Right lung (tissue), 10 donors: ENCODE measurements at places on chromosomes 1 and 21. TPM values are rescaled to one million over a fixed set of nuclear protein-coding genes. Genes with fewer than 3 reads are reported as not detected.

DNA sequence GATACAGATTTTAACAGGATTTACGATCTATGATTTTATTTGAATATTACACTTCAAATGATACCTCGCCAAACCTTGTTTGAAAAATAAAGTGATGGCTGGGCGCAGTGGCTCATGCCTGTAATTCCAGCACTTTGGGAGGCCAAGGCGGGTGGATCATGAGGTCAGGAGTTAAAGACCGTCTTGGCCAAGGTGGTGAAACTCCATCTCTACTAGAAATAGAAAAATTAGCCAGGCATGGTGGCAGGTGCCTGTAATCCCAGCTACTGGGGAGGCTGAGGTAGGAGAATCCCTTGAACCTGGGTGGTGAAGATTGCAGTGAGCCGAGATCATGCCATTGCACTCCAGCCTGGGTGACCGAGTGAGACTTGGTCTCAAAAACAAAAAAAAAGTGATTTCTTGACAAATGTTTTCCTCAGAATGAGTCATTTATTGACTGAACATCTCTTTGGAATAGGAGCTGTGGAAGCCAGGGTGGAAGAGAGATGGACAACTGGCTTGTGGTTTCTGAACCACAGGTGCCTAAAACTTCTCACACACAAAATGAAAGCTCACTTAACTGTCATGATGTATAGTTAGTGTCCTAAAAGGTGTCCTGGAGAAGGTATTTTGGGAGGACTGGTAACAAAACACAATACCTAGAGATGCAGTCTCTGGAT, 11.9 kb downstream of the PKNOX1 start:
- no peak for DNase-seq

DNA sequence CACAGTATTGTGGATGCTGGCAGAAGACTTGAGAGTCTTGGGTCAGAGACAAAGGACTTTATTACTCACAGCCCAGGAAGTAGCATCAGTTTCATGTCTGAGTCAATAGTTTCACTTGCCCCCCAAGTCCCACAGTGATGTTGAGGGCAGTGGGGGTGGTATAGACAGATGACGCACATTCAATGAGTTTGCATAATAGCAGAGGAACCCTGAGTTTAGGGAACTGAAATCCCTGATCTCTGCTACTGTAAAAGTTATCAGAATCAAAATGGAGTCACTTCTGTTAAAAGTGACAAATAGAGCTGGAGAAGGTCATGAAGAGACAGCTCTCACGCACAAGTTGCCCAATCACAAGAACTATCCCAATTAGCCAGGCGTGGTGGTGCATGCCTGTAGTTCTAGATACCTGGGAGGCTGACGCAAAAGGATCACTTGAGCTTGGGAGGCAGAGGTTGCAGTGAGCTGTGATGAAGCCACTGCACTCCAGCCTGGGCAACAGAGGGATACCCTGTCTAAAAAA, 11.5 kb upstream of the HCRTR1 start:
- DNase-seq: no peak

GRCh38 chr1:23470282-23471070, 13.5 kb downstream of the ASAP3 start:
- DNase-seq: no peak

- no peak for DNase-seq
Observed at GRCh38 chr1:240701412-240701811, 89.5 kb upstream of the GREM2 start.

GRCh38 chr21:21952566-21952965, 954.4 kb downstream of the NCAM2 start:
- DNase-seq: no peak

DNA sequence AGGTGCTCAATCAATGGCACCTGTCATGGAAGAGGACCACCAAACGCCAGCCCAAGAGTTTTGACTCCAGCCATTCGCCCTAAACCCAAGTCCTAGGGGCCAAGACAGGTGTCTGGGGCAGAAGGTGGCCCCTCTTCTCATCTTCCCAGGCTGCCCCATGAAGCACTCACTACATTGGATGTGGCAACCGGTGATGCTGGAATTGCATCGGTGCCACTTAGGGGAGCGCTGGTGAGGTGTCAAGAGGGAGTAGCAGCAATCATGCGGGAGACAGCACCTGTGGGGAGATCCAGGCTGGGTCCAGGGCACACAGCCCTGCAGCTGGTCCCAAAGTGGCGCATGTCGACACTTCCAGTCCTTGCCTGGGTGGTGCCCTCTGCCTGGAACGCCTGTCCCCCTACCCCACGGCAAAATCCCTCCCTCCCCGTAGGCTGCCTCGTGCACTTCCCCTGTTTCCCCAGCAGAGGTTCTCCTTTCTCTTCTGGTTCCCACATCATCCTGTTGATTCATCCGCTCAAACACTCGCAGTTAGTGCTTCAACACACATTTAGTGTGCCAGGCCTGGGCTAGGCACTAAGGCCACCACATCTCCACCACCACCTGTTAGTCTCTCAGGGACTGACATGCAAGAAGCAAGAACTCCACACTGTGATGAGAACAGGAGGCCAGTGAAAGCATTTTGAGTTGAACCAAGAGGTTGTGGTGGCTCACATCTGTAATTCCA, 18.5 kb downstream of the PLA2G2D start:
- DNase-seq: no peak

DNA sequence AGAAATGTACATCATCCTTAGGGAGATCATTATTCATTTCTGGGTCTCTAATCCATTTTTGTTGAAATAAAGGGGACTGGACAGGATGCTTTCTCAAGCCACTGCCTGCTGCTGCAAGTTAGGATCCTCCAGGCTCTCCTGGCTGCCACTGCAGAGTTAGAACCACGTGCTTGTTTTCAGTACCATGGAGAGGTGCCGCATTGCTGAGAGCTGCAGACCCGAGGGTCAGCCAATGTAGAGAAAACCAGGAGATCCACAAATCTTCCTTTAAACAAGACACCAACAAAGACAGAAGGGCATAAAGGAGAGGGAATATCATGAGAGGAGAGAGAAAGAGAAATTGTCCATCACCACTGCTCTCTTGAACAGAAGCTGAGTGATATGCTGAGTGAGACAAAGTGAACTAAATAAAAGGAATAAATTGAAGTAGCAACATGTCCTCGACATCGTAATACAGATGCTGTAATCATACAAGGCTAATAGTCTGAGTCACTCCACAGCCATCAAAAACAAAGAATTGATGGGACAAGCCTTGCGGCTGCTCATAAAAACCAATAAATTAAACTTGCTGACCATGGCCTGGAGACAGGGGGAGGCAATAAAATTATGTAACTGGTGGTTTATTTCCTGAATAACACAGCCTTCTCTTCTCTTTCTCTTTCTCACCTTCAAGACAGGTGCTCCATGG, 255.7 kb downstream of the OMA1 start:
- DNase-seq: peak; percentile 38

DNA sequence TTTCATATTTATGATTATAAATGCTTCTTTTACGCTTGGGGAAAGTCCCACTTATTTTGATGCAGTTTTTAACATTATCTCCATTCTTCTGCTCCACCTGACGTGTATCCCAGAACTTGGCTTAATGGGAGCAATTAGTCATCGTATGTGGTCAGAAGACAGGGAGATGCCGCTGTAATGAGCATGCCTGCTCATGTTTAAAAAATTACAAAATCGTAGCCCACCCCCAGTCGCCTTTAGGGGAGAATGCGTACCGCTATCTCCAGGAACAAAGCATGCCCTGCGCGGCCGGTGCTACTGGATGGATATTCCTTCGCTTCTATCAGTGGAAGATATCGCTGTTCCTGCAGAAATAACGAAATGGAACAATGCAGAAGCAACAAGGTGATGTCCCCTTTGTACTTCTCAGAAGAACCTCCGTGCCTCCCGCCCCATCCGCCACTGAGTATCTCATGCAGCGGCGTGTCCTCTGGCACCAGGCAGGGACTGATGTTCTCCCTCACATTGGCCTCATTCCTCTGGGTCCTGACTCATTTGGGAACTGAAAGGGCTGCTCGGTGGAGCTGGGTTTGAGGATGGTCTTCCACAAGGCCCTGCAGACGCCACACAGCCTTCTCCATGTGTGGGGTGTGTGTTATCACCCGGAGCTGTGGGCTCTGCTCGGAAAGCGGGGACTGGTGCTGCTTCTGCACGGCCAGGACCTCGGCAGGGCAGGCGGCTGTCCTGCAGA, 116.3 kb upstream of the COL6A1 start:
- no peak for DNase-seq

DNA sequence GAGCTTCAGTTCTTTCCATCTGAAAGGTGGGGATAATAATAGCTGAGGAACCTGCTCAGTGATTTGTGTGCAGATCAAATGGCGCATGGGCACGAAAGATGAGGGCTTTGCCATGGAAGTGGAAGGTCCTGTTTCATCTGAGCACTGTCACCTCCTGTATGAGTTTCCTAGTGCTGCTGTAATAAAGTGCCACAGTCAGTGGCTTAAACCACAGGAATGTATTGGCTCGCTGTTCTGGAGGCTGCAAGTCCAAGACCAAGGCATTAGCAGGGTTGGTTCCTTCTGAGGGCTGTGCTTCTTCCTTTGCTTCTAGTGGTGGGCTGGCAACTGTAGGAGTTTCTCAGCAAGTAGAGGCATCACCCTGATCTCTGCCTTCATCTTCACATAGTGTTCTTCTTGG, 51.1 kb upstream of the RBM15 start:
- DNase-seq: no peak

TMIGD3 gene
- polyA plus RNA-seq: 0.82 TPM

DNA sequence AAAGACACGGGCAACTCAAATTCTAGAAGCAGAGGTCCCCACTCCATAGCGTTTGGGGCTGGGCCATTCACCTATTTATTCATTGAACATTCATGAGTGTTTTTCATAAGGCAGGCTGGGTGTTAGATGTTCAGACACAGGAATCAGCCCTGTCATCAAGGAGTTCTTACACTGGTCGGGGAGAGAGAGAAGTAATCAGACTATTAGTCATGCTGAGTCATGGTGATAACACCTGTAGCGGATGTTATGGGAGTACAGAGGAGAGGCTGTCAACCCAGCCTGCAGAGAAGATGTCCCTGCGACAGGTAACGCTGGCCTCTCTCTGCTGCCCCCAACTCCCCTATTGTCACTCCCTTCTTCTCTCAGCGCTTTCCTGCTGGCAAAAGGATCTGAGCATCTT, 17.2 kb downstream of the LY9 start:
- no peak for DNase-seq

- DNase-seq: no peak
Observed at GRCh38 chr1:30600258-30600657, 123.1 kb downstream of the MATN1 start.

CSF3R gene
- 8.7 TPM for polyA plus RNA-seq

- no peak for DNase-seq
Observed at GRCh38 chr1:207857447-207857846, 53.5 kb downstream of the CD34 start.

MPZL1 gene
- polyA plus RNA-seq: 106 TPM

DNA sequence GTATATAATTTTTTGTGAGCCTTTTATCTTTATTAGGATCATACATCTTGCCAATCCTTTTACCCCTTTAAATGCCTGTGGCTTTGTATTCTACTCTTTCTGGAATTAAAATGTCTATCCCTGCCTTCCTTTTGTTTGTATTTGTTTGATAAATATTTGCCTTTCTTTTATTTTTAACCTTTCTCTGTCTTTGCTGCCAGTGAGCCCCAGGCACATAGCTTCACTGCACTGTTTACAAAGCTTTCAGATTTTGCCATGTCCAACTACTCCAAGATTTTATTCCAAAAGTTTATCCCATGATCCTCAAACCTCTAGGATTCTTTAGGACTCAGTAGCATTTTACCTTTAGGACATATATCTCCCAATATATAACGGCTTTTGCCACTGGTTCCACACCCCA, 281.2 kb downstream of the PAPPA2 start:
- DNase-seq: no peak

EPS15 gene
- polyA plus RNA-seq: 54.0 TPM

DNA sequence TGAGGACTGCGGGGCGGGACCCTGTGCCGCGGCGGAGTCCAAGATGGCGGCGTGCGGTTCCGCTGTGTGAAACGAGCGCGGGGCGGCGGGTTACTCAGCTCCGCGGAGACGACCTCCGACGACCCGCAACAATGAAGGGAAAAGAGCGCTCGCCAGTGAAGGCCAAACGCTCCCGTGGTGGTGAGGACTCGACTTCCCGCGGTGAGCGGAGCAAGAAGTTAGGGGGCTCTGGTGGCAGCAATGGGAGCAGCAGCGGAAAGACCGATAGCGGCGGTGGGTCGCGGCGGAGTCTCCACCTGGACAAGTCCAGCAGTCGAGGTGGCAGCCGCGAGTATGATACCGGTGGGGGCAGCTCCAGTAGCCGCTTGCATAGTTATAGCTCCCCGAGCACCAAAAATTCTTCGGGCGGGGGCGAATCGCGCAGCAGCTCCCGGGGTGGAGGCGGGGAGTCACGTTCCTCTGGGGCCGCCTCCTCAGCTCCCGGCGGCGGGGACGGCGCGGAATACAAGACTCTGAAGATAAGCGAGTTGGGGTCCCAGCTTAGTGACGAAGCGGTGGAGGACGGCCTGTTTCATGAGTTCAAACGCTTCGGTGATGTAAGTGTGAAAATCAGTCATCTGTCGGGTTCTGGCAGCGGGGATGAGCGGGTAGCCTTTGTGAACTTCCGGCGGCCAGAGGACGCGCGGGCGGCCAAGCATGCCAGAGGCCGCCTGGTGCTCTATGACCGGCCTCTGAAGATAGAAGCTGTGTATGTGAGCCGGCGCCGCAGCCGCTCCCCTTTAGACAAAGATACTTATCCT, 430 bp downstream of the RBM15 start:
- DNase-seq: peak; percentile 51

GRCh38 chr1:100474834-100475233, 63.1 kb upstream of the GPR88 start:
- DNase-seq: no peak

GRCh38 chr1:90831910-90832309, 114.8 kb upstream of the BARHL2 start:
- DNase-seq: no peak

DNA sequence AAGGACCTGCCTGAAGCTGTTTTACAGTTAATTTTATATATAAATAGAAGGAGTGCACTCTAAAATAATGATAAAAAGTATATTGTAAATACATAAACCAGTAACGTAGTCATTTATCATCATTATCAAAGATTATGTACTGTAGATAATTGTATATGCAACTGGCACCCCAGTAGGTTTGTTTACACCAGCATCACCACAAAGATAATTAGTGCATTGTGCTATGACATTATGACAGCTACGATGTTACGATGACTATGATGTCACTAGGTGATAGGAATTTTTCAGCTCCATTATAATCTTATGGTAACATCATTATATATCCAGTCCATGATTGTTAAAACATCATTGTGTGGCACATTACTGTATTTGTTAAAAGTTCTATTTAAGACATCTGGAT, 185.2 kb downstream of the LBR start:
- no peak for DNase-seq

DNA sequence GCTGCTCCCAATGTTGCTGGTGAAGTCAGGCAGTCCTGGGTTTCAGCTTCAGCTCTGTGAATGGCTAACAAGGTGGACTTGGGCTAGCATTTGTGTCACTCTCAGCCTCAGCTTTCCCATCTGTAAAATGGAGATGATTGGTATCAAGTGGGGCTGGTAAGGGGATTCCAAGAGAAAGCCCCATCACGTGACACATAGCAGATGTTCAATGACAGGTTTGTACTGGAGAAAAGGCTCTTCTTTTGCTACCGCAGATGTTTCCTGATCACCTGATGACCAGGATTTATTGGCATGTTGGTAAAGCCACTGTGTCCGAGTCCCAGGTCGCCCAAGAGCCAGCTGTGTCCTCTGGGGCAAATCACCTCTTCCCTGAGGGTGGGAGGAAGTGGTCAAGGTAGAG, 335.0 kb downstream of the MATN1 start:
- DNase-seq: no peak
